ENCODE measurements at places on chromosomes 4 and X. TPM values are rescaled to one million over a fixed set of nuclear protein-coding genes. Genes with fewer than 3 reads are reported as not detected.

DNA sequence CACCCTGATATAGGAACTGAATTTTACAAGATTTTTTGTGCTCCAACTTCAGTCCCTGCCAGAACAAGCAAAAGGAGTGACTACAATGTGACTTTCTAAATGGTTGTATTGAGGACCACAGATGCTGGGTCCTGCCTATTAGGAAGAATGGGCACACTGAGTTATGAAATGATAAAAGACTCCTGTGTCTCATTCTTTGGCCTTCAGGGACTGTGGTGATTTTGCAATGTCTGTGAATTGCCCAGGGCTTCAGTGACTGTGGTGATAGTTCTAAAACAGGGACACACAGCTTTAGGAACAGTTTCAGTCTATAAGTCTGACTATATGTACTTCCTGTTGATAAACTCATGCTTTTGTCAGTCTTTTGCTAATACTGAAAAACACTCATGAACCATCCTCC lies 210.2 kb downstream of the DMD start:
- no peaks in the 10 kb centered on the region for H3K4me1 ChIP-seq
- no peaks in the 10 kb centered on the region for H3K36me3 ChIP-seq
- H3K27ac ChIP-seq = no peak overlapping the region
- H3K27me3 ChIP-seq = no peaks in the 10 kb centered on the region
- no peak for DNase-seq
- no peak overlapping the region for H3K4me3 ChIP-seq

Gene TBC1D8B
- 1.1 TPM for total RNA-seq

Gene CD38
- 4.3 TPM for total RNA-seq

Gene CSAG3
- not detected for total RNA-seq

GRCh38 chrX:51334276-51334675 lies 1.7 kb downstream of the NUDT10 start:
- no peak overlapping the region for H3K4me3 ChIP-seq
- no peak overlapping the region for H3K27ac ChIP-seq
- no peak for DNase-seq

DNA sequence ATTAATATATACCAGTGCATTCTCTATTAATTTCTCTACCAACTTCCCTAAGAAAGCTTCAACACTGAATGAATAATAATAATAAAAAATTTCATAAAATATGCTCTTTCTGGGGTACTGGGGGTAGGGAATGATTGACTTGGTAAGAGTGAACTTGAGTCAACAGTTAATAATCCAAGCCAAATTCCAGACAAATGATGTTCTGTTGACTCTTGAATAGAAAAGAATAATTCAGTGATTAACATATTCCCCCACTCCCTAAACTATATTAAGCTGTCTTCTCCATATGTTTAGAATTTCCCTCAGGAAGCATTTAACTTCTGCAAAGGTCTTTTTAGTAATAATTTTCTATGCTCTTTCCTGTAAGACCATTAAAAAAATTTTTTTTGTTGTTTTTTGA lies 12.3 kb downstream of the PGRMC2 start:
- no peak overlapping the region for H3K4me3 ChIP-seq
- no peak overlapping the region for H3K27ac ChIP-seq
- DNase-seq = no peak

Data from T-cell (primary cell).